ENCODE measurements at places on chromosomes 3 and 15. TPM values are rescaled to one million over a fixed set of nuclear protein-coding genes. Genes with fewer than 3 reads are reported as not detected.

GATM gene
- 1.3 TPM for total RNA-seq

WDR76 gene
- 2.1 TPM for total RNA-seq

SERINC4 gene
- 0.13 TPM for total RNA-seq

HACL1 gene
- 25.0 TPM for total RNA-seq

FILIP1L gene
- 6.3 TPM for total RNA-seq

CCR1 gene
- not detected for total RNA-seq

FBXL22 gene
- under 0.01 TPM for total RNA-seq

DUOX1 gene
- total RNA-seq, result 13.2 TPM

CFAP91 gene
- total RNA-seq, result not detected

AHSG gene
- total RNA-seq, result not detected

ATP2B2 gene
- not detected for total RNA-seq

FAH gene
- 23.4 TPM for total RNA-seq

THRB gene
- 9.0 TPM for total RNA-seq

CEP152 gene
- 4.5 TPM for total RNA-seq

ATP10A gene
- total RNA-seq, result 1.8 TPM

BLM gene
- total RNA-seq, result 0.26 TPM

TMEM207 gene
- total RNA-seq, result not detected

ALDH1L1 gene
- 11.1 TPM for total RNA-seq

STARD5 gene
- 5.9 TPM for total RNA-seq

SLC27A2 gene
- 1.3 TPM for total RNA-seq

CLDN11 gene
- 4.2 TPM for total RNA-seq

PRKCD gene
- 5.5 TPM for total RNA-seq

MGLL gene
- total RNA-seq, result 25.5 TPM

GOLGA6L22 gene
- total RNA-seq, result not detected

OR5K2 gene
- not detected for total RNA-seq

THSD4 gene
- 11.5 TPM for total RNA-seq

GRIP2 gene
- total RNA-seq, result under 0.01 TPM

LPP gene
- 19.5 TPM for total RNA-seq

FSTL1 gene
- total RNA-seq, result 45.6 TPM

ACAN gene
- not detected for total RNA-seq

GPD1L gene
- total RNA-seq, result 21.3 TPM

SLC35G2 gene
- 2.1 TPM for total RNA-seq

IDH2 gene
- 29.5 TPM for total RNA-seq

COLQ gene
- under 0.01 TPM for total RNA-seq

STRIT1 gene
- total RNA-seq, result not detected

CPN2 gene
- total RNA-seq, result not detected

ADIPOQ gene
- total RNA-seq, result not detected

KAT2B gene
- 5.8 TPM for total RNA-seq
